ENCODE measurements at places on chromosomes 11 and 22. TPM values are rescaled to one million over a fixed set of nuclear protein-coding genes. Genes with fewer than 3 reads are reported as not detected.

GRCh38 chr11:68282141-68282860 is 10.5 kb upstream of the C11orf24 start:
- H3K4me3 ChIP-seq: no peak overlapping the region
- H3K27ac ChIP-seq: no peak overlapping the region
- no peaks in the 10 kb centered on the region for H3K27me3 ChIP-seq
- no peaks in the 10 kb centered on the region for H3K4me1 ChIP-seq
- H3K36me3 ChIP-seq: no peaks in the 10 kb centered on the region

DNA sequence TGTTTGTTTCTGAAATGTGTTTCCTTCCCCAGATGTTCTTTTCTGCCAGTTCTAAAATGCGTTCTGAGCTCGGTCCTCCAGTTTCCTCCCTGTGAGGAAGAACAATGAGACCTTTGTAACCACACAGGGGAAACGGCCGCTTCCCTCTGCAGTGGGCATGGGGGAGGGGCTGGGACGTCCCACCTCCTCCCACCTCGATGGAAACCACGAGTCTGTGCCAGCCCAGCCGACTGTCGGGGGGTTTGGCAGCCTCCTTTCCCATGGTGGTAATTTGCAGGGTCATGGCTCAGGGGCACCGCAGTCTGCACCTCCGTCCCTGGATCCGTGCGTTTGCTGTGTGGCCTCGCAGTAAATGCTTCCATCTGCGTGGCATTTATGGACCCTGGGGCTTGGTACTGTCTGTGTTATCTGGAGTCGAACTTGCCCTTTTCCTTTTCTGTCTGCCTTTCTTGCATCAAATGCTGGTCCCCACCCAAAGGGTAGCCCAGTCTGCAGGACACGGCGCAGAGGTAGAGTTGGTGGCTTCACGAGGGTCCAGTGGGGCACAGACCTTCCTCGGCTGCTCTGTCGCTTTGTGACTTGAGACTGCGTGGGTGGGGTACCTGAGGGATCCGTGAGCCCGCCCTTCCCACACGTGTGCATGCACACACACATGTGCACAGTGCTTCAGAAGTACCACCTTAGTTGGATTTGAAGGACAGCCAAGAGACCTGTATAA is 16.1 kb downstream of the LRP5 start:
- H3K4me3 ChIP-seq: no peak overlapping the region
- H3K27me3 ChIP-seq: no peaks in the 10 kb centered on the region
- H3K4me1 ChIP-seq: peaks cover 17% of the 10 kb centered on the region
- DNase-seq: peak; percentile 55
- no peak overlapping the region for H3K27ac ChIP-seq

GRCh38 chr22:47944941-47945340 is 1182.5 kb downstream of the TBC1D22A start:
- no peaks in the 10 kb centered on the region for H3K27me3 ChIP-seq
- H3K4me1 ChIP-seq: no peaks in the 10 kb centered on the region
- no peak overlapping the region for H3K27ac ChIP-seq
- DNase-seq: no peak
- H3K36me3 ChIP-seq: no peaks in the 10 kb centered on the region
- no peak overlapping the region for H3K4me3 ChIP-seq

DNA sequence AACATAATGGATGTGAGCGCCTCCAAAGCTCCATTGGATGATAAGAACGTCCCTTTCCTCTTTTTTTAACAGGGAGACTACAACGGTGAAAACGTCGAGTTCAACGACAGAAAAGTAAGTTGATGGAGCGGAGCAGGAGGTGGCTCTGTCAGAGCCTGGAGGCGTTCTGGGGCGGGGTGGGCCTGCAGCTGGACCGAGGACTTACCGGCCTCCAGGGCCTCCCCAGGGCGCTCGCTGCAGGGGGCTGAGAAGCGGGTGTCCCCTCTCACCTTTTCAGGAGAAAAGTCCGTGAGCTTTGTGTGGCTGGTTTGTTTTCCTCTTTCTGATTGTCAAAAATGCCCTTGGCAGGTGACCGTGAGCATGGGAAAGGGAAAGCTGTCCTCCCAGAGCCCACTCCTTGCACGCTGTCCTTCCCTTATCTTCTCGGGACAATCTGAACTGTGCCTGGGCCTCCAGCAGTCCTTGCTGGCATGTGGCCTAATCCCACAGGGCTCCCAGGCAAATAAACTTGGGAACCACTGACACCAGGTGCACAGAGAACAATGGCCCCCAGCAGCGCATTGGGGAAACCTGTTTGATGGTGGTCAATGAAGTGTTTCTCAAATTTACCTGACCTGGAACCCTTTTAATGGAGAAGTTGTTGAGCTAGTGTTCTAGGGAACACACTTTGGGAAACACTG is 38.4 kb downstream of the ANO1 start:
- H3K27me3 ChIP-seq: peaks cover 9% of the 10 kb centered on the region
- H3K36me3 ChIP-seq: no peaks in the 10 kb centered on the region
- no peak for DNase-seq
- H3K4me3 ChIP-seq: no peak overlapping the region
- no peaks in the 10 kb centered on the region for H3K4me1 ChIP-seq

DNA sequence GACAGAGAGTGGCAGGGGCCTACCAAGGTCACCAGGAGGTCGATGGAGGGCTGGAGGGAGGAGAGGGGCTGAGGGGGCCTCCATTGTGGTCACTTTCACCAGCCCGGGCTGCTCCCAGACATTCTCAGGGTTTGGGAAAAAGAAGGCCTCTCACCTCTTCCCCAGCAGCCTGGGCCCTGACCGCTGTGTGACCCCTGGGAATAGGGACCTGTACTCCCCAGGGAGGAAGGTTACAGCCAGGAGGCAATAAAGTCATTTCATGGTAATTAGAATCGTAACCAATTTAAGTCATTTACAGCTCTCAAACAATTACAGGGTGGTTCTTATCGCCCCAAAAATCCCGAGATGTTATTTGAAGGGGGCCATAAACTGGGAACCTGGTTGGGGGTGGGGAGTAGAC is 37.8 kb downstream of the ISX start:
- H3K36me3 ChIP-seq: no peaks in the 10 kb centered on the region
- no peak overlapping the region for H3K4me3 ChIP-seq
- H3K27me3 ChIP-seq: no peaks in the 10 kb centered on the region
- DNase-seq: no peak
- H3K27ac ChIP-seq: no peak overlapping the region

DNA sequence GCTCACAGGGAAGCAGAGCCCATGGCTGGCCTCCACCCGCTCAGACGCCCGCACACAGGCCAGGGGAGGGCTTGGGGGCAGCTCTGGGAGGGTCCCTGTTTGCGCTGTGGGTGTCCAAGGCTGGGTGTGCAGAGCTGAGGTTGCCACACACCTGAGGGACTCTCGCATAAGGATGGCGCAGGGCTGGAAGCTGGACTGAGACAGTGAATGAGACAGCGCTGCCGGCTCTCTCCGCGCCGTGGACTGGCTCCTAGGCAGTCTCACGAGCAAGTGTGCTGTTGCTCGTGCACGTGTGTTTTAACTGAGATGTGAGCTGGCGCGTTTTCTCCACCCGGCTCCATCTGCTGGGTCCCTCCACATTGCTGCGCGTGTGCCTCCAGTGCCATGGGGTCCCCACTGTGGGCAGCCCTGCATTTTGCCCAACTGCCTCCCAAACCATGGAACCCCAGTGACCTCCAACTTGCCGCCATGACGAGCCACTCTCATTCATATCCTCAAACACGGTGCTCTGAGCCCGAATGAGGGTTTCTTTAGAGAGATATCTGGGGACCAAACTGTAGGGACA is 4.2 kb upstream of the BID start:
- H3K36me3 ChIP-seq: no peaks in the 10 kb centered on the region
- peaks cover 83% of the 10 kb centered on the region for H3K4me1 ChIP-seq
- no peak overlapping the region for H3K4me3 ChIP-seq
- no peak overlapping the region for H3K27ac ChIP-seq

NOX4 gene
- total RNA-seq: 3.3 TPM

DNA sequence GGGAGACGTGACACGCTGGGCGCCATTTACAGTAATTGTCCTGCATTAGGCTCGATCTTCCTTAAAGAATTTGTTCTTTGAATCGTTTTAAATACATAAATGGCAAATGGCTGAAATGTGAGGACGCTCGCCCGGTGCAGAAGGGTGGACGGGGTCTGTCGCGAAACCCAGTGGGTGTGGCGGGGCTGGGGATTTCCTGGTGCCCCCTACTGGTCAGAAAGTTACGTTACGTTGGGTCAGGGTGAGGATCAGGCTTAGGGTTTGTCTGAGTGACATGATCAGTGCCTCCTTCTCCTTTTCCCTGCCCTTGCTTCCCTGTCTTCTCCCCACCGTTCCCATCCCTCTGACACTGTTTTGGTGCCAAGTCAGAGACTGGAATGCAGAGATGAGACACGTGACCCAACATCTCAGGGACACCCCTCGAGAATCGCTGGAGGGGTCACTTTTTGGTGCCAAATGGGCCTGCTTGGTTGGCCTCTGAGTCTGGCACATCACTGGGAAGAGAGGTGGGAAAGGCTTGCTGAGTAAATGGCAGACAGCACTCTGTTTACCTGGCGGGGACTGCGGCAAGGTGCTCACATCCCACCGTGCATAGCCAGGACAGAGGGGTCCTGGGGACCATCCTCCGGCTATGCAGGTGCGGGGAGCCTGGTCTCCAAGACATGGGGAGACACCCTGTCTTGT is 1107.6 kb downstream of the BRD1 start:
- H3K36me3 ChIP-seq: no peaks in the 10 kb centered on the region
- DNase-seq: no peak
- H3K27ac ChIP-seq: no peak overlapping the region
- no peak overlapping the region for H3K4me3 ChIP-seq

GRCh38 chr22:39250838-39251237 is 6.1 kb upstream of the PDGFB start:
- H3K27ac ChIP-seq: peak overlapping the region; percentile 20
- H3K4me3 ChIP-seq: no peak overlapping the region
- no peak for DNase-seq
- no peaks in the 10 kb centered on the region for H3K36me3 ChIP-seq
- H3K4me1 ChIP-seq: peaks cover 54% of the 10 kb centered on the region

RASD2 gene
- total RNA-seq: 1.3 TPM

GRCh38 chr11:120462825-120463224 is 48.7 kb upstream of the GRIK4 start:
- no peak overlapping the region for H3K27ac ChIP-seq
- peak; percentile 2 for DNase-seq
- peaks cover 95% of the 10 kb centered on the region for H3K36me3 ChIP-seq
- H3K4me1 ChIP-seq: no peaks in the 10 kb centered on the region
- H3K27me3 ChIP-seq: no peaks in the 10 kb centered on the region
- H3K4me3 ChIP-seq: no peak overlapping the region

DNA sequence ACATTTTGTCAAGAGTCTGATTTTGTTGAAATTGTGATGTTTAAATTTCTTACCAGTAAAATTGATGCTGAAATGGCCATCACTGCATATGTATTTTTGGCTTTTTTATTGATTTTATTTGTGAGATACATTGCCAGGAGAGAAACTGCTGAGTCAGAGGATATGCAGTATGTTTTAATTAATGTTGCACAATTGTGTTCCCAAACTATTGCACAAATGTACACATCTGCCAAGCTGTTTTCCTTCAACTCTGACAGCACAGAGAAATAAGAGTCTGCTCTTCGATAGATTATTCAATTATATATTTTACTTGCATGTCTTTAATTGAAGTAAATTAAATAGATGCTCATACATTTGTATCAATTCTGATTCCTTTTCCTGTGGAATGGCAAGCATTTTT is 640.2 kb upstream of the LUZP2 start:
- no peaks in the 10 kb centered on the region for H3K4me1 ChIP-seq
- no peaks in the 10 kb centered on the region for H3K27me3 ChIP-seq
- no peaks in the 10 kb centered on the region for H3K36me3 ChIP-seq
- DNase-seq: no peak

FUT4 gene
- total RNA-seq: 6.2 TPM

PRG3 gene
- not detected for total RNA-seq

- no peak for DNase-seq
- no peaks in the 10 kb centered on the region for H3K27me3 ChIP-seq
- H3K36me3 ChIP-seq: no peaks in the 10 kb centered on the region
- H3K4me1 ChIP-seq: no peaks in the 10 kb centered on the region
- H3K27ac ChIP-seq: no peak overlapping the region
Measured at GRCh38 chr11:16902781-16903378, 111.3 kb downstream of the PLEKHA7 start.

CCDC34 gene
- total RNA-seq: 5.0 TPM

OR52A1 gene
- total RNA-seq: not detected

LZTR1 gene
- 71.9 TPM for total RNA-seq

- DNase-seq: no peak
- no peak overlapping the region for H3K27ac ChIP-seq
- no peaks in the 10 kb centered on the region for H3K4me1 ChIP-seq
- no peak overlapping the region for H3K4me3 ChIP-seq
- H3K27me3 ChIP-seq: no peaks in the 10 kb centered on the region
- peaks cover 25% of the 10 kb centered on the region for H3K36me3 ChIP-seq
Measured at GRCh38 chr11:73804712-73805111, 17.0 kb downstream of the MRPL48 start.

GRCh38 chr11:70712471-70712870 is 314.1 kb downstream of the CTTN start:
- peaks cover 62% of the 10 kb centered on the region for H3K27me3 ChIP-seq
- H3K4me1 ChIP-seq: no peaks in the 10 kb centered on the region
- H3K27ac ChIP-seq: no peak overlapping the region
- no peaks in the 10 kb centered on the region for H3K36me3 ChIP-seq
- no peak for DNase-seq
